Activated CD8-positive, alpha-beta memory T cell treated with anti-CD3 and anti-CD28 coated beads, Interleukin-2, amount 50 U/mL, for 4 hours (primary cell): ENCODE measurements at places on chromosomes 3 and 15.
A peak's percentile ranks its signal among the peaks of the same experiment; 100 is the strongest.

DNA sequence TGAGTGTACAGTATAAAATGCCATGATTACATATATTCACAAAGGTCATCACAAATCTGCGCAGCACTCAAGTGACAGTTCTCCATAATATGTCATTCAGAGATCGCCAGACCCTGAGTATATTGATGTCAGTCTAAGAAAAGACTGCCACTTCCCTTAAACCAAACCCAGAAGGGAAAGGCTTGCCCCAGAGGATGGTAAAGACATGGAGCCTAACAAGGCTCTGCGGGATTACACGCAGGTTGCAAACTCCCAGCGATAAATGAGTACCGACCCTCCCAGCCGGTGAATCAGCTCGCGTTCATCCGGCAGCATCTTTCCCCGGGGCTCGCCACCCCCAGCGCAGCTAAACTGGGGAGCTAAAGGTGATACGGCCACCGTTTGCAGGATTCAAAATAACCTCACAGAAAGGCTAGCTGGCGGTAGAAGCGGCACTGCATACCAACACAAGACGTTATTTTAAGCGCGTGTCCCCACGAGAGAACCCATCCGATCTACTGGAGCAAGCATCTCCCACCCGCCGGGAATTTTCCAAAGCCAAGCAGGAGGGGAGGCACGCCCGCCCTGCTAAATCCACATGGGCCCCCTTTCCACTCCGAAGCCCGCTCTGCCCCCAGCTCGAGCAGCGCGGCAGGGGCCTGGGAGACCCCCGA lies 643 bp downstream of the MYO5A start:
- peak; percentile 59 for DNase-seq

DNA sequence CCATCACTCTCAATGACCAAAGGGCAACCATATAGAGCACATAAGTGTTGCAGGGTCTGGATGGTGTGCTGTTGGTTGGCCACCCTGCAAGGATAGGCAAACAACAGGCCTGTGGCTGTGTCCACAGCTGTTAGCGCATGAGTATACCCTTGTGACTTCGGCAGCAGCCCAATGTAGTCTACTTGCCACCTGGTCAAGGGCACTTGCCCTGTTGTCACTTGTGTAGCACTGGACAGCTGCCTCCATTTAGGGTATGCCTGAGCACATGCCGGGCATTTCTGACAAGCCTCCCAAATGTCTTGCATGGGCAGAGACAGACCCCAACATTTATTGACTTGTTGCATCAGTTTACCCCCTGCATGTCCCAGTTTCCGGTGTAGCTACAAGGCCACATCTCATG lies 12.8 kb downstream of the CCRL2 start:
- DNase-seq: no peak

DNA sequence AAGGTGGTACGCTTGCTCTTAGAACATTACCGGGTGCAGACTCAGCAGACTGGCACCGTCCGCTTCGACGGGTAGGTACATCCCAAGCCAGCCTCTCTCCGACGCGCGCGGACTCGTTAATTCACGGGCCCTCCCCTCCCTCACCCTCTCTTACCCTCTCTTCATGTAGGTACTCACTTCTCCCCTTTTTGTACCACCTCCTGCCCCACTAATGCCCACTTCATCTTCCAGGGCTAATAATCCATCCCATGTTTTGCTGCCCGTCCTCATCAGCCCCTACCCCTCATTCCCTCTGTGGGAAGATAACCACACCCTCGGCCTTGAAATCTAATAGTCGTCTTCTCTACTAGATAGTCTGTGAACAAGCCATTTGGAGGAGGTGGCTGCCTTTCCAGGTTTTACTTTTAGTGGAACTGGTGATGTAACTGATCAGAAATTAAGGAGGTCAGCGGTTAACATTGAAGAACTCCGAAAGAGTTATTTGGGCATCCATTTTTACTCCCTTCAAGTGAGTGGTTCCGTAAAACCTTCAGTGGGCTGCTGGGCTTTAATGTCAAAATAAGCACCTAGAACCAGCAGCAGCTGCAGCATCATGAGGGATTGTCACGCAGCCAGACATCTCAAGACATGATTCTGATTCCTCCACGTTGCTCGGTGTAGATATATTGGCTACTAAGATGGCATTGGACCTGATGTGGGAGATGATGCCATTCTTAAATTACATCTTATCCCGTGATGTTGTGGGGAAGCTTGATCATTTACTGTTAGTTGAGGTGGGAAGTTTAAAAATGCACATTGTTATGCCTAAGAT lies 1.3 kb downstream of the FEM1B start:
- DNase-seq: no peak

GRCh38 chr3:134796281-134797056 lies 1.4 kb downstream of the EPHB1 start:
- no peak for DNase-seq

- no peak for DNase-seq
These were observed 136.9 kb upstream of the SLC2A2 start for GRCh38 chr3:171163101-171164066.

DNA sequence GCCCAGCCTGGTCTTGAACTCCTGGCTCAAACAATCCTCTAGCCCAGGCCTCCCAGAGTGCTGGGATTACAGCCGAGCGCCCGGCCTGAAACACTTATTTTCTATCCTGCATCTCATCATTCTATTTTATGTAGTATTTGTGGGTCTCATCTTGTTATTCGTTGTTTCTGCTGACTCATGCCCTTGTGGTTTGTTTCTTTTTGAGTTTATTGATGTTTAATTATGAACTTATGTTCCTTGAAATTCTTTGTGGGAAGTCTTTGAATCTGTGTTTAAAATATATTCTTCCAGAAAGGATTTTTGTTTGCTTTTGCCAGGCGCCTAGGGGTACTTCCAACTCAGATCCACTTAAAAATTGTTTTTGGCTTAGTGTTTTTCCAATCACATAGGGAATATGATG lies 78.3 kb upstream of the C15orf39 start:
- no peak for DNase-seq

DNA sequence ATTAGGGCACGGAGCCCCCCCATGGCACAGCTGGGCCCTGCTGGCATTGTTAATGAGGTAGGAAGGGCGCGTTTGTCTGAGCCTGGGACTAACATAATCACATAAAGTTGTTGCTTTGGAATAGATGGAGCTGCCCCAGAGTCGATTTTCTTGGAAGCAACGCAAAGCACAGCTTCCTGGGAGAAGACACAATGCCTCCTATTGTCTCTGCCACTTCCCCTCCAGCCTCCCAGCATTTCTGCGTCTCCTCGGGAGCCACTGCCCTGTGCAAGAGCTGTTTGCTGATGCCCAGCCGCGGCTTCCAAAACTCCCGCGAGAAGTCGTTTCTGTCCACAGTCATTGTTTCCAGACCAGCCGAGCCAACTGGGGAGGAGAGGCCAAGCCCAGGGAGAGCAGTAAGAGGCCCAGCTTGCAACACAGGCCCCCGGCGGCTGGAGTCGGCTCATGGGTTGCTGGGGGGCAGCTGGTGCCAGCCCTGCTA lies 18.1 kb upstream of the ALDH1A3 start:
- no peak for DNase-seq

DNA sequence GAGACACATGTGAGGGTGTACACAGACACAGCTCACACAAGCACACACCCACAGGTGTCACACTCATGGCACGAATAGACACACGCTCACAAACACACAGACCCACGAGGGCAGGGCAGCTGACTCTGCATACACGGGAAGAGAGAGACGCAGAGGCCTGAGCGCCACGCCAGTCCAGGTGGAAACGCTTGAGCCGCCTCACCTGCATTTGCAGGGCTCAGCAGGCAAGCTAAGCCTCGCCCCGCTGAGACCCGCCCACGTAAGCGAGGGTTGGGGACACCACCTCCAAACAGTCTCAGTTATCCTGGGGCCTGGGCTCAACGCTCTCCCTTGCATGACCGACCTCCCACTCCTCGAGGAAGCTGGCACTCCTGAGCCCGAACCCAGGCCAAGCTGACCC lies 73.2 kb downstream of the TLE3 start:
- DNase-seq: no peak
